ENCODE measurements at places on chromosomes 11 and 22.

DNA sequence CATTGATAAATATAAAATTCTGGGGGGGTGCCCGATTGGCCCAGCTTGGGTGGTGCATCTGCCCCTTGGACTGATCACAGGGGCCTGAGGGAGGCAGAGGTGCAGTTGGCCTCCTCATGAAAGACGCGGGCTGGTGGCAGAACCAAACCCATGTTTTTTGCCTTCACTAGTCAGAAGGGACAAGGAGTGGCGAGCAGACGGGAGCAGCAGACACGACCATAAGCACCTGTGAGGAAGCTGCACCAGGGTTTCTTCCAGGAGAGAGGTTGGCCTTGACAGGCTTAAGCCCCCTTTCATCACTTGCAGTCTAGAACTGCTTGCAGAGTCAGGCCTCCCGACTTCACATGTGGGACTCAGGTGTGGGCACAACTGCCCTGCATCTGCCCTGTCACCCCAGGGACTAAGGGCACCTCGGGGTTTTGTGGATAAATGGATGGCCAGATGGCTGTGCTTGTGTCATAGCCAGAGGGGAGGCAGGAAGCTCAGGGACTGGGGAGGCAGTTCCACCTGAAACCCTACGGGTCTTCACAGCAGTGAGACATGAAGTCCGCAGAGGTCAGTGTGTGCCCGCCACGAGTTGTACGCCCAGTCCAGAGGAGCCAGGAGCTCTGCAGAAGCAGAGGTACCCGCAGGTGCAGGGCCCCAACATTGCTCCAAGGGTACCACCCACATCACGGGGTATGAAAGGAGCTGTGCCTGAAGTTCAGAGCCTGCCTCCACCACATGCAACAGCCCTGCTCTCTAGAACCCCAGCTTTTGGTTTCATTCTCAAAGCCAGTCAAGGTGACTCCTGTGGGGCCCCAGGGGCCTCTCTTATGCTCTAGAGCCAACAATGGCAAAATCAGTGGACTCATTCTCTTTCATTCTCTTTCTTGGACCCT, 18.2 kb upstream of the SYT13 start:
- DNase-seq = no peak

DNA sequence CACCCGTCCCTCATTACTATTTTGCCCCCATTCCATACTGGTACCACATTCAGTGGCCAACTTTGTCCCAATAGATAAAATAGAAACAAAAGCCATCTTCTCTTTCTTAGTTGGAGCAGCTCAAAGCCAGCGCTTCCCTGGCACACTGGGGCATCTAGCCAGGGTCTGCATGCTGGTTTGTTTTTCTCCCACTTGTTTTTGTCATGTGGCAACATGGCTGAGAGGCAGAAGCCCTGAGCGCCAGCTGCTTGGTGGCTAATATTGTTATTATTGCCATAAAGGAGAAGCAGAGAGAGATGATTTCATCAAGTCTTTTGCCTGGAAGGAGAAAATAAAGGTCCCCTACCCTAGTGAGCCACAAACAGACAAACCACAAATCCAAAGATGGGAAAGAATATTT, 48.4 kb upstream of the CRTAM start:
- no peak for DNase-seq

GRCh38 chr11:95877291-95877690, 46.6 kb downstream of the MTMR2 start:
- no peak for DNase-seq

- DNase-seq = no peak
Measured at GRCh38 chr11:78109081-78110015, 29.7 kb upstream of the NDUFC2 start.

GRCh38 chr11:61916737-61917333, 531 bp downstream of the RAB3IL1 start:
- DNase-seq = no peak

DNA sequence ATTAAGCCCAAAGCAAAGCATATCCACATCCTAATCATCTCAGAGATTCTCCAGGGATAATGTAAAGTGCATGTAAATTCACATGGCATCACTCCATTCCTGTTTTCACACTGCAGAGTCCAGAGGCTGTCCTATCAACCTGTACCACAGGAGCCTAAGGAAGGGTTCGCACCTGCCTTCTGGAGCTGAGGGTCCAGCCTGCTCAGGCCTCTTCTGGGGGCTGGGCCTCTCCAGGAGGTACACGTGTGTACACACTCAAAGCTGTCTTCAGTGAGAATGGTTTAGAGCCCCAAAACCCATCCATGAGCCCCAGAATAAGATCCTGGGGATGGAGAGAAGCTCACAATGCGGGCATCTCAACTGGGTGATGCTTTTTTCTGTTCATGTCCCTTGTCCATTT, 23.9 kb downstream of the PI4KA start:
- no peak for DNase-seq

GRCh38 chr11:123381817-123382554, 48.1 kb upstream of the GRAMD1B start:
- DNase-seq = no peak

- DNase-seq = no peak
Measured at GRCh38 chr11:29166306-29166705, 850.5 kb downstream of the KCNA4 start.

DNA sequence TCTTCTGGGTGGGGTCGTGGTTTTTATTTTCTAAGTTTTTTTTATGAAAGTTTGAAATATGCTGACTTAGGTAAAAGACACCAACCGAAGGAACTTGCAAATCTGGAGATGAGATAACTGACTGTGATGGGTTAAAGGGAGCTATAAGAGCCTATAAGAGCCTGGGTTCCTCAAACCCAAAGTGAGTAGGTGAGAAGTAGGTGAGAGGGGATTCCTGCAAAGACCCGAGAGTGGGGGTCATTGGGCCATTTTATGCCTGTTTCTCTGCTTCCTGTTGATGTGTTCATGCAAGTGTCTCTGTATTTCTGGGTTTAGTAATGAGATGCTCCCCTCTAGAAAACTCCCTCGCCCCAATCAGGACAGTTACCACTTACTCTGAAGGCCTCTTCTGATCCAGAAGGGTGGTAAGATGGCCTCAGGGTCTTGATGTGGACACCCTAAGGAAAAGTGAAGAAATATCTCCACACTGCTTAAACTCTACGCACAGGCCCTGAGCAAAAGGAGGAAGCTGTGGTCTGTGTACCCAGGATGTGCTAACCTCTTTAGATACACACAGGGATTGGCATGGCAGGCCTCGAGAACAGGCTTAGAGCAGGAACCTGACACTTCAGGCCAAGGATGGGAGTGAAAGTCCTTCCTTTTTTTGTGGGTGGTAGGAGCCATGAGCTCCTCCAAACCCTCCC, 1.8 kb downstream of the FLI1 start:
- no peak for DNase-seq

- no peak for DNase-seq
Measured at GRCh38 chr11:35746356-35747153, 84.0 kb downstream of the TRIM44 start.

GRCh38 chr11:14304601-14305000, 54.4 kb downstream of the RRAS2 start:
- DNase-seq = no peak

GRCh38 chr11:120564573-120565311, 53.2 kb downstream of the GRIK4 start:
- DNase-seq = no peak

- no peak for DNase-seq
Measured at GRCh38 chr11:78499971-78500370, 74.7 kb downstream of the NARS2 start.

DNA sequence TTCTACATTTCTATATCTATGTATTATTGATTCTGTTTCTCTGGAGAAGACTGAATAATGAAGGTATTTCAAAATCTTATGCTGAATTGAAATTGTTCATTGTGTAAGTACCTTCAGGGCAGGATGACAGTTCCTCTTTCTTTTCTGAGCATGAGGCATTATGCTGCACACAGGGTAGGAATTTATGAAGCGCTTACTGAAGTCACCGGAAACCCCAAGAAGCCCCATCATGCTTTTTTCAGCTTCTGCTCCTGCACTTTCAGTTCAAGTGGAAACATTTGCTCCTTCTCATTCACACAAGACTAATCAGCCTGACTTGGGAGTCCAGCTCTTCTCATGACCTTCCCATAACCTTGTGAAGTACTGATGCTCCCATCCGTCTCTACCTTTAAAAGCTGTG, 314.7 kb upstream of the SORL1-AS1 start:
- DNase-seq = no peak

GRCh38 chr11:92552942-92553341, 328.3 kb downstream of the FAT3 start:
- no peak for DNase-seq

DNA sequence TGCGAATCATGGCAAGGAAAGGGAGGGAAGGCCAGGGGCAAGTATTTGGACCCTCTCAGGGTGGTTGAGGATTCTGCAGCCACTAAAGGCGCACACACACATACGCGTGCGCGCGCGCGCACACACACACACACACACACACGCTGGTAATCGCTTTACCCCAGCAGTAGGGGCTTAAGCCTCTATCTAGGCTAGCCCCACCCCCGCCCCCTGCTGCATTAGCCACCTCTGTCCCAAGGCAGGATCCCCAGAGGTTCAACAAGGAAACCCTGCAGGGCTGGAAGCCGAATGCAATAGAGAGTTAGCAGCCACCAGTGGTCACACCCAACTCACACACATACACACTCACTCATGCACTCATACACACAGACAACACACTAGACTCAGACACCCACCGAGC, 28.6 kb upstream of the ELFN2 start:
- DNase-seq = no peak

GRCh38 chr11:134407321-134407828, 4.7 kb downstream of the B3GAT1 start:
- no peak for DNase-seq

DNA sequence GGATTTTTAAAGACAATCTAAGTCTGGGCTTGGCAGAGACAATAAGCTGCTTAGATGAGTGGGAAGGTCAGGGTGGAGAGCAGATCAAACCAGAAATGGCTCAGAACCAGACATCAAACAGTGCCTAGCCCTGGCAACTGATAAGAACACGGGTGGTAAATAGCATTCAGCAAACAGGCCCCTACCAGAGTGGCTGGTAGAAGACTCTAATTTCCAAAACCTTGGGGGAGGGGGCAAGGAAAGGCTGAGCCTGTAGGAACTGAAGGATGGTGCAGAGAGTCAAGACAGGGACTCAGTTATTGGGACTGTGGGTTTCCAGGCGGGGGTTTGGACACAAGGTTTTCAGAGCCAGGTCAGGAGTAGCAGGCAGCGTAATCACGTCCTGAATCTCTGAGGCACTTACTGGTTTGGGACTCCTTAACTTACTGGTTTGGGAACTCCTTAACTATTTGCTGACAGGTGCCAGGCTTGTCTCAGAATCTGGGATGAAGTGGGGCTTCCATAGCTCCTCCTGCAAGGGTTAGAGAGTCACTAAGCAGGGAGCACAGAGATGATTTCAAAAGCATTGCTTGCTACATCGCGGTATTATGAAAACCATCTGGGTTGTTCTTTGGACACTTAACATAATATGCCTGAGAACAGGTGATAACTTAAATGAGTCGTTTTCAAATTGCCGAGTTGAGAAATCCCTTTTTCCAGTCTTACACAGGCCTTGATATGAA, 5.7 kb upstream of the ABTB2 start:
- DNase-seq = no peak

- peak; percentile 51 for DNase-seq
Measured at GRCh38 chr22:48044487-48045060, 1282.1 kb downstream of the TBC1D22A start.

DNA sequence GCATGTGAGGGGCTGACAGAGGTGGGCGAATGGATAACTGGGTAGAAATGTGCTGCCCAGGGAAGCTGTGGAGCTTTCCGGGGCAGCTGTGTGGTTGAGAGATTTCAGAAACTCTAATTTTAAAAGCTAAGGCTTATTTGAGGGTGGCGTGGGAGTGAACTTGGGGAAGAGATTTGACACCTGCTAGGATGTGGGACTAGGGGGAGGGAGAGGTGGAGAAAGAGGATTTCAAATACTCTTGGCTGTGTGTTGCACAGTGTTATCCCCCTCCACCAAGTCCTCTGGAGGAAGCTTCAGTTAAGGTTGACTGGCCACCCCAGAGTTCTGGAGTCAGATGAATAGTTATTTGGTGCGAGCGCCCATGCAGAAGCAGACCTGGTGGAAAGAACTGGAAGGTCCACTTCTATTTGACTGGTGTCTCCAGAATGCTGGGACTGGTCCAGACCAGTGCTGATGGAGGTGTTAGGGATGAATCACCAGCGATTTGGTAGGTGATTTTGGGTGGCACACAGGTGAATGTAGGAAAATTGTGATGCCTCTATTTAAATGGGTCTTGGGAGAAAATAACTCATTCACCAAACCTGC, 72.8 kb upstream of the ALX4 start:
- DNase-seq = no peak

DNA sequence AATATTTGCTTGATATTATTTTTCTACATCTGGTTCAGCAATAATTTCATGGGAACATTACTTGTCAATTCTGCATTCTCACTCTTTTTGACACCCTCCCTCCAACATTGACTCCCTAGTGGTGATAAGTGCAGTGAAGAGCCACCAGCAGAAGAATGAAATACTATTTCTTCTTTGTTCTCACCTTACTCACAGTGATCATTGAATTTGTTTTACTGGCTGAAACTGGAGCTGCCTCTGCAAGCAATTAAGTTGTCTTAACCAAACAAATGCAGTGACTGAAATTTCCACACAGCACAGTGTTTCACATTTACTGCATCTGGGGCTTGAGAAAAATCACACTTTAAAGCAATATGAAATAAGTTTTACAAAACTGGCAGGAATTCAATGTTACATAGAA, 189.8 kb downstream of the JRKL start:
- DNase-seq = no peak

- DNase-seq = no peak
Measured at GRCh38 chr11:59667812-59668187, 1.0 kb downstream of the PATL1 start.

- DNase-seq = no peak
Measured at GRCh38 chr22:45483319-45483718, 19.4 kb upstream of the FBLN1 start.

- DNase-seq = no peak
Measured at GRCh38 chr11:66258473-66258893, 10.0 kb upstream of the RAB1B start.

DNA sequence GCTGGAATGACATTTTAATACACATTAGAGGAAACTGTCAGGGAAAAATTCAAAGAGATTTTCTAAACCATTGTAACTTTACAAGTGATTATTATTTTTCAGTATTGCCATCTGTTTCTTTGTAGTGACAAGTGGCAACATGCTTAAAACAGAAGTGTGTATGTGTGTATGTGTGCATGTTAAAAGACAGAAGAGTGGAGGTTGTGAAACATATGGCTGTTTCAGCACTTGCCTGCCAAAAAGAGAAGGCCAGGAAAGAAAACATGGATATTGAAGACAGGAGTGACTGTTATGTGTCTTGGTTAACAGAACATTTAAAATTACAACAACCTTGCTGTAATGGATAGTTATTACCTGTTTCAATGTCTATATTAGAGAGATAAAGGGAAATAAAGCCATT, 24.3 kb upstream of the VWA5A start:
- no peak for DNase-seq

DNA sequence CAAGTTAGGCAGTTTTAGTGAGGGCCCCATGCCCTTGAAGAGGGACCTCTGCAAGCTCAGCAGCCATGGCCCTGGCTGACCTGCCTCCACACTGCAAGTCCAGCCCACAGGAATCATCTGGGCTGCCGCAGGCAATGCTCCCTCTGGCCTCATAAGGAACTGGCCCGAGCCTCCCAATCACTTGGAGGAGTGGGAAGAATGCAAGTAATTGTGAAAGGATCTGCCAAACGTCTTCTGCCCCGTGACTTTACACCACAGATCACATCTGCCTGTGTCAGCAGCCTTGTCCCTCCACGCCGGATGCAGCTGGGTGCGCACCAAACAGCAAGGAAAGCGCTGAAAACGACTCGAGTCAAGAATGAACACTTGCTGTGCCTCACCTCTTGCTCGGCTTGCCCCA, 23.8 kb downstream of the OPCML start:
- DNase-seq = peak; percentile 29
